Non-pigmented ciliary epithelial cell (primary cell): ENCODE measurements at places on chromosomes 2 and 18.

DNA sequence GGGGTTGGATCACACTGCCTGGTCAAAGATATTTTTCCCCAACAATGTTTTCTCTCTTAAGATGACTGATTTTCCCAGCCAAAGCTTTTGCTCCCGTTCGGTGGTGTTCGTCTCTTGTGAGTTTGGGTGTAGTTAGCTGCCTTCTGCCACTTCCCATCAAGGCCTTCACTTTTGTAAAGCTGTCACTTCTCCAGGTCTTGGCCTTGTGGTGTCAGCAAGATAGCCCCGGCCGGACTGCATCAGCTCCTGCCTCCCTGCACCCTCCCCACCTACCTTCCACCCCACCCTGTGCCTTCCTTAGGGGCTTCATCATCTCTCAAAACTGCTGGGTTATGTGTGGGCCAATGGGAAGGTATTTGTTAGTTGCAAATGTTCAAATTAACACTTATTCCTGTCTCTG is 228.9 kb downstream of the BCL11A start:
- DNase-seq: no peak

DNA sequence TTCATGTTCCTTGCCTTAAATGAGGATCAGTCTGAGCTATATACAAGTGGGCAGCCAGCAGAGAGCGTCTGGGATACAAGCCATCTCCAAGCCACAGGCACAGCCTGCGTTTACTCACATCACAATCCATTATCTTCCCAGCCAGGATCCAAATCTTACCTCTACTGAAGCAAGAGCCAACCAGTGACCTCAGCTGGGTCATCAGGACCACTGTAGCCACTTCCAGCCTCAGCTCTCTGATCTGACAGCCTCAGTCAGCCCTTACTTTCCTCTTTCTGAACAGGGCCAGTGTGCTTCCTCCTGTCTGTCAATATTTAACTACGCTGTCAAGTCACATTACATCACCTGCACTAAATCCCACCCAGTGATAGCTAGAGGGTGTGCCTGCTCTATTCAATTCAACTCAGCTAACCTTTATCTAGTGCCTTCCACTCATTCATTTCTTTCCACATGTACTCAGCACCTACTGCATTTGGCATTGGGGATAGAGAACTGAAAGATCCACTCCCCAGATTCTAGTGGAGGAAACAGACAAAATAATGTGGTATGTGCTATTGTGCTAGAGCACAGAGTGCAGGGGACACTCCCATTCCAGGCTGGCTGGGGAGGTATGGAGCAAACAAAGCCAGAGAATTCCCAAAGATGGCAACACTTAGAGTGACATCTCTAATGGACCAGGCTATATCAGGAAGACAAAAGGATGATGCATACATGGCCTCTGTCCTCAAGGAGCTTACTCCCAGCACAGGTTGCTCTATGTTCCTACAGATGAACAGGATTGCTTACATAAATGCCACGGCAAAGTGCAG is 146.5 kb downstream of the NCKAP5 start:
- no peak for DNase-seq

- DNase-seq: no peak
Observed at GRCh38 chr2:3313781-3314375, 63.7 kb downstream of the EIPR1 start.

- DNase-seq: no peak
Observed at GRCh38 chr2:77721593-77721992, 199.4 kb upstream of the LRRTM4 start.

- DNase-seq: no peak
Observed at GRCh38 chr2:72431737-72432136, 284.1 kb upstream of the CYP26B1 start.

GRCh38 chr2:134713176-134713575 is 5.6 kb downstream of the TMEM163 start:
- DNase-seq: no peak

GRCh38 chr2:185335879-185336278 is 402.7 kb upstream of the FSIP2 start:
- no peak for DNase-seq

GRCh38 chr18:22778996-22779395 is 154.1 kb upstream of the RBBP8 start:
- no peak for DNase-seq

GRCh38 chr18:73520229-73520628 is 627.4 kb downstream of the FBXO15 start:
- no peak for DNase-seq

GRCh38 chr2:198591586-198591985 is 787.2 kb downstream of the PLCL1 start:
- no peak for DNase-seq

- DNase-seq: no peak
Observed at GRCh38 chr2:50438259-50438658, 593.7 kb downstream of the NRXN1 start.

DNA sequence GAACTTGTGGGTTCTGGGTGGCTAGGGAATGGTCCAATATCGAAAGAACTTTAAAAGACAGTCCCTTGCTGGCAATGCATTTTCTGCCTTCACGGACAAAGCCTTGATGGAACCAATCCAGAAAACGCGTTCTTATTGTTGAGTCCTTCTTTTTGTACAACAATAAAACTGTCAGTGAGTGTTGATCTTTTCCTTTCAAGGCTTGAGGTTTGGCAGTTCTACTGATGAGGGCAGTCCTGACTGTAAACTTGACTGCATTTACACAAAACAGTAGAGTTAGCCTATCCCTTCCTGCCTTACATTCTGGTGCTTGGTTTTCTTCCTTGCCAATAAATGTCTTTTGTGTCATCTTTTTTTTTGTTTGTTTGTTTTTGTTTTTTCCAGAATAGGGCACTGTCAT is 2.5 kb upstream of the UGT1A7 start:
- DNase-seq: no peak

DNA sequence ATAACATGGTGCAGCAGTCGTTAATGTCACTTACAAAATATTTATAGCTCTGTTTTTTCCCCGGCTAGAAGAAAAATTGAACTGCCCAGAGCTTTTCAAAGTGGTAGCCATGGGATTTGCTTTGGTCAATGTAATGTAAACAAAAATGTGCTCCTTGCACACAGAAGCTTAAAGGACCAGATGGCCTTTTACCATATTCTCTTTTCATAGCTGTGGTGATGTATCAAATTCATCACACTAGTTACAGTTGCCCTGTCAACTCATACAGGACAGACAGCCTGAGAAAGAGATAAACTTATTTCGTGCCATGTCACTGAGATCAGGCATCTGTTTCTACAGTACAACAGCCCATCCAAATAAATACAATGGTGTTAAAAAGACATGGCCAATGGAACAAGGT is 368.1 kb upstream of the CDH19 start:
- no peak for DNase-seq

DNA sequence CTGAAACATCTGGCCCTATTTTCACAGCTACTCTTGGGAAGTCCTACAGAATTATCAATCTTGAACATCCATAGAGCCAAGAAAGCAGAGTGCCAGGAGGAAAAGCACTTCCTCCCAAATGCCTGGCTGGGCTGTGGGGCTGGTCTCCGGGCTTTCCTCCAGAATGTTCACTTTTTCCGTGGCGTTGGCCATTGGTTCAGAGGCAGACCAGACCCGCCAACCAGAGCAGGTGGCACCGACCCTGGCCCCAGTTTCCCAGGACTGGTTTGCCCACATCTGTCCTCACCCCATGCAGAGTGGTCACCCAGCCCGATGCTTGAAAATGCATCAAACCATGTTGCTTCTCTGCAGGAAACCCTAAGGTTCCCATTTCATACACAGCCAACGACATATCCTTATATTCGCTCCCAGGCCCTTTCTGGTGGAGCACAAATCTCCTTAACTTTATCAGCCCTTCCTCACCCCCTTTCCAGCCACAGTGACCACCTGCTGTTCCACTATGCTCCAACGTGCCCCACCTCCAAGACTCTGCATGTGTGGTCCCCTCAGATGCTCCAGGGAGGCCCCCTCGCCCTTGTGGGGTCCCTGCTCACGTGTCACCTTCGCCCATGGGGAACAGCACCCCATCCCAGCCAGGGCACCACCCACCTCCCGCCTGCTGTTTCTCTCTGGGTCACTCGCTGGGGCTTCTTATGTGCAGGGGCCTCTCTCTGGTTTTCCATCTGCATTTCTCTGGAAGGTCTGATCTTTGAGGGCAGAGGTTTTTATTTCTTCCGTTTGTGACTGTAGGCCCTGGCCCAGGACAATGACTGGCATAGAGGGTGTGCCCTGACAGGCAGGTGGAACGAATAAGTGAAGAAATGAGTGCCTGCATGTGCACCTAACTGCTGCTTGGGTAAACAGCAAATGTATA is 92.9 kb downstream of the PXDN start:
- no peak for DNase-seq

DNA sequence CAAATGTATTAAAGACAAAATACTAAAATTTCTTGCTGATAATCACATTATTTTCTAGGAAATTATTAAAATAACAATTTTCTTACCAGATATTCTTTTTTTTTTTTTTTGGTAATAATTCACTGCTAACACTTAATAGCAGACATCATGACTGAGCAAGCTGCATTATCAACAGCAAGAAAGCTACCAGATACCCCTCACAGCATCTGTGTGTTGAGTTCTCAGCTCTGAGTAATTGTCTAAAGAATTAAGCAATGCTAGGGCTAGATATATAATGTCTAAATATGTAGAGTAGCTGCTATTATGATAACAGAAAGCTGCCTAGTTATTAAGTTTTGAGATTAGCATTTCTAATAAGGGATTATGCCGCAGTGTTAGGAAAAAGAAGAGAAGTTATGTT is 754.3 kb upstream of the PKDCC start:
- DNase-seq: no peak

GRCh38 chr2:38037757-38038621 is 38.0 kb downstream of the CYP1B1 start:
- no peak for DNase-seq

- no peak for DNase-seq
Observed at GRCh38 chr18:58662118-58662517, 9.1 kb upstream of the MALT1 start.

DNA sequence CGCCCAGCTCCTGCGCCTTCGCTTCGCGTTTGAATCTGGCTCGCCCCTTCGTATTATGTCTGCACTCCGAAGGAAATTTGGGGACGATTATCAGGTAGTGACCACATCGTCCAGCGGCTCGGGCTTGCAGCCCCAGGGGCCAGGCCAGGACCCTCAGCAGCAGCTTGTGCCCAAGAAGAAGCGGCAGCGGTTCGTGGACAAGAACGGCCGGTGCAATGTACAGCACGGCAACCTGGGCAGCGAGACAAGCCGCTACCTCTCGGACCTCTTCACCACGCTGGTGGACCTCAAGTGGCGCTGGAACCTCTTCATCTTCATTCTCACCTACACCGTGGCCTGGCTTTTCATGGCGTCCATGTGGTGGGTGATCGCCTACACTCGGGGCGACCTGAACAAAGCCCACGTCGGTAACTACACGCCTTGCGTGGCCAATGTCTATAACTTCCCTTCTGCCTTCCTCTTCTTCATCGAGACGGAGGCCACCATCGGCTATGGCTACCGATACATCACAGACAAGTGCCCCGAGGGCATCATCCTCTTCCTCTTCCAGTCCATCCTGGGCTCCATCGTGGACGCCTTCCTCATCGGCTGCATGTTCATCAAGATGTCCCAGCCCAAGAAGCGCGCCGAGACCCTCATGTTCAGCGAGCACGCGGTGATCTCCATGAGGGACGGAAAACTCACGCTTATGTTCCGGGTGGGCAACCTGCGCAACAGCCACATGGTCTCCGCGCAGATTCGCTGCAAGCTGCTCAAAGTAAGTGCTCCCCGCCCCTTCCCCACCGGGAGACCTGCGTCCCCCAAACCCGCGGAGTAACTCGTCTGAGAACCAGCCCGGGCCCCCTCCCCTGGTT is 453 bp downstream of the KCNJ3 start:
- no peak for DNase-seq

GRCh38 chr2:120691410-120691809 is 44.3 kb upstream of the GLI2 start:
- no peak for DNase-seq

DNA sequence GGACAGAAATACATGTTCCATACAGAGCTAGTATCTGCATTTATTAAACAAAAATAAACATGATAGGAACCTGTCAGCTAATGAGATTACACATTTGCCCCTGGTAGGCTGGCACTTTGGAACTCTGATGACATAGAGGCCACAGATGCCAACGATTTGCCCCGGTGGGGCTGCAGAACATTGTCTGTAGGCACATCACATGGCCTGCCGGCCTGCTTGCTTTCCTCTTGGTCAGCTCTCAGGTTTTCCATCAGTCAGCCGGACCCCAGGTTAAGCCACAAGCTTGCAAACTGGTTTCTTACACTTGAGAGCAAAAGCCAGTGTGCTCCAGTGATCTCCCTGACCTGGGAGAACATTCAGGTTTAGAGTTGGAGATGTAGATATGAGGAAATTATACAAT is 60.3 kb downstream of the CRACDL start:
- no peak for DNase-seq

DNA sequence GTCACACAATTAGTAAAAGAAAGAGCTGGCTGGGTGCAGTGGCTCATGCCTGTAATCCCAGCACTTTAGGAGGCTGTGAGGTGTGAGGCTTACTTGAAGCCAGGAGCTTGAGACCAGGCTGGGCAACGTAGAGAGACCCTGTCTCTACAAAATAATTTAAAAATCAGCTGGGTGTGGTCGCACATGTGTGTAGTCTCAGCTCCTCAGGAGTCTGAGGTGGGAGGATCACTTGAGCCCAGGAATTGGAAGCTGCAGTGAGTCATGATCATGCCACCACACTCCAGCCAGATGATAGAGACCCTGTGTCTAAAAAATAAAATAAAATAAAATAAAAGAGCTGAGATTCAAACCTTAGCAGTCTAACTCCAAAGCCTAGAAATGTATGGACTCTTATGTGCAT is 39.0 kb upstream of the NEDD4L start:
- peak; percentile 23 for DNase-seq

DNA sequence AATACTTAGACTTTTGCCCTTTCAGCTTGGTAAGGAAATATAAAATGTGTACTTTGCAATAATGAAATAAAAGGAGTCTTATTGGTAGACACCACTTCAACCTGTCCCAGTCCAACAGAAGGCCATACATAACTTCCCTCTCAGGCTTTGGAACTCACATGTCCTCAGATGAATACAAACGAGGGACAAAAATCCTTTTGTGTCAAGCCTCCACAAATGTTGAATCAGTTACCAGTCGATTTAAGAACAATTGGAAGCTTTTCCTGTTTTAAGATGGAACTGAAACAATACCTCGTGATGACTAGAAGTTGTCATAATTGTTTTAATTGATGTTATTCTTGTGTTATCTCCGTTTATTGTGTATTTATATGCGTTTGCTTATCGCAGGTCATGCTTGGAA is 385.1 kb upstream of the POU3F3 start:
- no peak for DNase-seq

DNA sequence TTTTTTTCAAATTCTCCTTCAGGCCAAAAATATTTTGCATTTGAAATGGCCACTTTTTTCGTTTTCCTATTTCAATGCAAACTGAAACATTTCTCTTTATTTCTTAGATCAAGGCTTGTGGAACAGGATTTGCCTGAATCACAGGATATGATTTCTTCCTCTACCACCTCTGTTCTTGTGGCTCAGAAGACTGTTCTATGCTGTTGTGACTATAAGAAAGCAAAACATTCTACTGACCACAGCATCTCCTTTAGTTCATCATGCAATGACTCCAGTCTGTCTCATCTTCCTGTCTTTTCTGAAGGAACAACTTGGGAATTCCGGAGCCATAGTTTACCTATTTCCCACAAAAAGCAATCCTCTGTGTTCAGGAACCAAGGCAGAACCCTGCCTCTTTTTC is 16.2 kb upstream of the ZNF512 start:
- DNase-seq: peak; percentile 73
